ENCODE measurements at places on chromosomes 5 and 9. TPM values are rescaled to one million over a fixed set of nuclear protein-coding genes. Genes with fewer than 3 reads are reported as not detected.

- no peak for DNase-seq
These were observed 229.2 kb upstream of the MAP3K1 start for GRCh38 chr5:56585999-56586691.

DNA sequence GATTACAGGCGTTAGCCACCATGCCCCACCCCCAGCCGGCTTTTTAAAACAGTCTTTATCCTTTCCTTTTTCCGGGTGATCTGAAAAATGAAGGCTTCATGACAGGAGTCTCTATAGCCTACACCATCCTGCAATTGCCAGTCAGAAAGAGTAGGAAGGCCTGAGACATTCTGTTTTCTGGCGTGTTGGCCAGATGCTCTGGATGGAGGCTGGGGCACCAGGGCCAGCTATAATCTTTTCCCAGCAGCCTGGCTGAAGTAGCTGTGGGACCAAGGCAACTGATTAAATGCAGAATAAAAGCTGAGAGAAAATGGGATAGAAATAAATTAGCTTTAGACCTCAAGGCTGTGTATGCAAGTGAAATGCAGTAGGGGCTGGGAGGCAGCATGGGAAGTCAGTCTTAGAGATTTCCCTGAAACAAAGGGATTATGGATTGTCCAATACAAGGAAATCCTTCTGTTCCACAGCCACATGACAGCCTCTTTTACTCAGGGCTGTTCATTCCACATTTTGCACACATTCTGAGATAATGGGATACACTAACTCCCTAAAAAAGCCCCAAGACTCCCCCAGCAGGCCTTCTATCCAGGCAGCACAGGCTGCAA is 116.0 kb upstream of the LRRTM2 start:
- DNase-seq, result no peak

NDOR1 gene
- 39.4 TPM for total RNA-seq

DNA sequence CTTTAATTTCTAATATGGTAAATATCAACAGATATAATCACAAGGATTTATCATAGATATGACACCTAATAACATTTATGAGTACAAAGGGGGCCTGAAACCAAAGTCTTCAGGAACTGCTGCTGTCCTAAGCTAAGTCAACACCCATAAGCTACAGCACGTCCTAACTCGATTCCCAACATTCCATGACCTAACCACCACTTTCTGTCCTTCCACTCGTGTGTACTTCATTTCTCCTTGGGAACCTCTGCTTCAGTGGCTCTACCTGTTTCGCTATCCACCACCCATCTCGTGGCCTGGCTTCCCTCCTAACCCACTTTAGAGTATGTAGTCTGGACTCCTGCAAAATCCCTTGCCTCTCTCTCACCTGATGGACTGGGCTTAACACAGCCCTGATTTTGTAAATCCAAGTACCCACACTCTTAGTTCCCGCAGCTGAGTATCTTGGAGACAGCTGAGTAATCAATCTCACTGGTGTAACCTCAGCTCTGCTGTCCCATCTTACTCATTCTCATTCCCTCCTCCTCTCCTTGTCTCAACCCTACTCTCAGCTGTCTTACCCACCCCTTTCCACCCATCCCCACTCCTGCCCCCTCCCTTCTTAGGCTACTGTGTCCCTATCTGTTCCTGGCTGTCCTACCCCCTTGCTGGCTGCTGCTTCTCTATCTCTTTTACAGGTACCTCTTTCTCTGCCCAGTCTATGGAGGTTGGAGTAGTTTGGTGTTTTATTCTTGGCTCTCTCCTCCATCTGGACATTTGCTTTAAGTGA is 101.8 kb downstream of the MAST4 start:
- no peak for DNase-seq

DNA sequence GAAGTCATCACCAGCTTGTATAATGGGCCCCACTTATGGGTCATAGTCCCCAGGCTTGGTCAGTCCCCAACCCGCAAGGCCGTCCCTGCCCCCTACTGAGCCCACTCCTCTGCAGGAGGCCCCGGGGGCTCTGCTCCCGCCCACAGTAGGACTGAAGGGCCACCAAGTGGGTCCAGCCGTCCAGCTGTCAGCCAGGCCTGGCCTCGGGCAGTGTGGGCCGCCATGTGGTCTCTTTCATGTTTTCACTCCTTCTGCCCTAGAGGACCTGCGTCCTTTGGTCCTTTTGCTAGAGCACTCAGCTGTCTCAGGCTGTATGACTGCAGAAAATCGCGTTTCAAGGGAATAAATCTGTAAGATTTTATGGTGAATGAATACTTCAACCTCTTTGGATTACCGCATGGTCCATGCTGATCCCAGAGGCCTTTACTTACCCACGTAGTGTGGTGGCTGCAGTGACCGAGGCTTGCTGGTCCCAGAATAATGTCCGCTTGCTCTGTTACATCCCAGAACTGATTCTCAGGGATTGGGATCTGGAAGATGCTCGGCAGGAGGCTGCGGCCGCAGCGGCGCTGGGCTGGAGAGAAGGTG is 105.7 kb upstream of the FAM120A start:
- no peak for DNase-seq

SOHLH1 gene
- not detected for total RNA-seq

DNA sequence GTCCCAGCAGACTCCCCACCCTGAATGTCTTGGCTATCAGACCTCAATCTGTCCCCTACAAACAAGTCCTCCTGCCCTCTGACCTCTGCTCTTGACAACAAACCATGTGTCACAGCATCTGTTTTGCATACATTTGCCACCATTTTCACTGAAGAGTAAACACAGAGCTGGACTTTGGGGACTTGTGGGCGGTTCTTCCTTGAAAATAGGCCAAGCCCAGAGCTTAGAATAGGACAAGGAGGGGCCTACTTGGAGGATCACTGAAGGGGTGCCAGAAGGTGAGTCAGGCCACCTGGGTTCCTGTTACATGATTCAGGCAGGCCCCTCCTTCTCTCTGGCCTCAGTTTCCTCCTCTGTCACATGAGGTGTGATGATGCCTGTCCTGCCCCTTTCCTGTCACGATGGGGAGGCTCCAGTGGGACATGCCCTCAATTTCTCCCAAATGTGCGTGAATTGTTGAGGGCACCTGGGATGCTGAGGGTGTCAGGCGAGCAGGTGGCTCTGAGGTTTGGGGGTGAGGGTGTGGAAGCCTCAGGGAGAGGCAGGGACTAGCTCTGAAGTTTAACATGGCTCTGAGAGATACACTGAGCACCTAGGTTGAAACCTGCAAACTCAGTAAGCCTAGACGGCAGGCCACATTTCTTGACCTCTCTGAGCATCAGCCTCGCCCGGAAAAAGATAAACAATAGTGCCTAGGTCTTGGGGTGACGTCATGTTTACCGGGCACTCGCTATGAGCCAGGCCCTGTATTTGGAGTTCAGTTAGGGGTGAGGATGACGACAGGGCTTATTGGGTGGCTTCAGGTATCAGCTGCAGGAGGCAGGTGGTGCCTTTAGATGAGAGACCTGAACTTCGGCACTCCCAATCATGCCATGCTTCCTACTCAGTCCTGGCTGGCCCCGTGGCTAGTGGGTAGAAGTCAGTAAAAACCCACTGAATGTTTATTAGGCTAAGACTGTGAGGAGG is 107.6 kb upstream of the PITX1 start:
- no peak for DNase-seq

DNA sequence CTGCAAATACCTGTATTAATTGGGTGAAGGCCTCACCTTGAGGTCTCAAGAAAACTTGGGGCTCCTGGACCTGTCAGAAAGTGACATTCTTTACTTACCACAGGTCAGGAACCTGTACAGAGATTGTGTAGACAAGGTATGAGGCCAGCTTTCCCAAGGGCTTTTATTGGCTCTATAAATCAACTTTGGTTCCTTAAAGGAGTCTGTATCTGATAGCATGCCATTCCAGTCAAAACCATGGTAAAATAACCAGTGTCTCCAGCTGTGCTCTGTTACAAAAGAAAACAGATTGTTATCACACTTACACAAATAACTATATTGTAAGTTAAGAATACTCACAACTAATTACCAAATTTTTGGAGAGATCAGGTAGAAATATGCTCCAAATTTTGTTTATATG is 64.5 kb downstream of the COL15A1 start:
- DNase-seq, result no peak

DNA sequence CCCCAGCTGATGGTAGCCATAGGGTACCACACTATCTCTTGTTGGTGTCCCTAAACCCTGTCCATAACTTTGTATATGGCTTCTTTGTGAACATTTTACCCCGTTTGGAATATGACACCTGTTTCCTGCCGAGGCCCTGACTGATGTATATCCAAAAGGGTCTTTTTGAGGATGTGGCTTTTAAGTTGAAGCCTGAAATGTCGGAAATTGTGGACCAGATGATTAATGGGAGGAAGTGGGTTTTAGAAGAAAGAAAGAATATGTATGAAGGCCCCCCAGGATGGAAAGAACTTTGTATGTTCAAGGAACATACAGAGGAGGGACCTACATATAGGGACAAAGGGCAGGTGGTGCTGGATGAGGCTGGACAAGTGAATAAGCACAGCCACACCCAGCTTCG is 16.7 kb upstream of the TNFSF8 start:
- no peak for DNase-seq

IFNB1 gene
- total RNA-seq, result not detected

FSTL4 gene
- total RNA-seq, result 2.0 TPM

- no peak for DNase-seq
These were observed 212.4 kb upstream of the MEF2C start for GRCh38 chr5:89095341-89095740.

DNA sequence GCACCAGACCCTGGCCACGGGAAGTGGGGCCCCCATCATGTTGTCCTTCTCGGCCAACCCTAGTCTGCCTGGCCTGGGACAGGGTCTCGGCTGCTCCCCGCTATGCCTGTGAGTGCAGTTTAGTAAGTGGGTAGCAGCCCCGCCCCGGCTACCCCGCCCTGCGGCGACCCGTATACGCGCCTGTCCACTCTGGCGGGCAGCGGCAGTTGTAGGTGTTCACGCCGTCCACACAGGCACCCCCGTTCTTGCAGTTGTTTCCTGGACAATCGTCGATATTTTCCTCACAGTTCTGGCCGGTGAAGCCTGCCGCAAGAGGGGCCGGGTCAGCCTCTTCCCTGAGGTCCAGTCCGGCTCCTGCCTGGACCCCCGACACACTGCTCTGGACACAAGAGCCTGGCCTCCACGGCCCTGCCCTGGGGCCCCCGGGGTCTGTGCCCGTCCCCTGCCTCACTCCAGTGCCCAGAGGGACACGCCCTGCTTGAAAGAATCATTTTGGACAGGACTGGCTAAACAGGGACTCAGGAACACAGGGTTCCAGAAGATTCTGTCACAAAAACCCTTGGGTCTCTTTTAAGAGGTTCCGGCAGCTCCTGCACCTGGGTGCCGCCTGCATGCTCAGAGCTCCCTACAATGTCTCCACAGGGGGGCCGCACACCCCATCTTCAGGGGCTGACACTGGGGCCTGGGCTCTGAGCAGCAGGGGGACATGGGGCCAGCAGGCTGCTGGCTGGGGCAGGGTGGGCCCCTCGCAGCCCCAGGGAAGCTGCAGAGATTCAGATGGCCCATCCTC is 26.4 kb downstream of the NOTCH1 start:
- no peak for DNase-seq

DNA sequence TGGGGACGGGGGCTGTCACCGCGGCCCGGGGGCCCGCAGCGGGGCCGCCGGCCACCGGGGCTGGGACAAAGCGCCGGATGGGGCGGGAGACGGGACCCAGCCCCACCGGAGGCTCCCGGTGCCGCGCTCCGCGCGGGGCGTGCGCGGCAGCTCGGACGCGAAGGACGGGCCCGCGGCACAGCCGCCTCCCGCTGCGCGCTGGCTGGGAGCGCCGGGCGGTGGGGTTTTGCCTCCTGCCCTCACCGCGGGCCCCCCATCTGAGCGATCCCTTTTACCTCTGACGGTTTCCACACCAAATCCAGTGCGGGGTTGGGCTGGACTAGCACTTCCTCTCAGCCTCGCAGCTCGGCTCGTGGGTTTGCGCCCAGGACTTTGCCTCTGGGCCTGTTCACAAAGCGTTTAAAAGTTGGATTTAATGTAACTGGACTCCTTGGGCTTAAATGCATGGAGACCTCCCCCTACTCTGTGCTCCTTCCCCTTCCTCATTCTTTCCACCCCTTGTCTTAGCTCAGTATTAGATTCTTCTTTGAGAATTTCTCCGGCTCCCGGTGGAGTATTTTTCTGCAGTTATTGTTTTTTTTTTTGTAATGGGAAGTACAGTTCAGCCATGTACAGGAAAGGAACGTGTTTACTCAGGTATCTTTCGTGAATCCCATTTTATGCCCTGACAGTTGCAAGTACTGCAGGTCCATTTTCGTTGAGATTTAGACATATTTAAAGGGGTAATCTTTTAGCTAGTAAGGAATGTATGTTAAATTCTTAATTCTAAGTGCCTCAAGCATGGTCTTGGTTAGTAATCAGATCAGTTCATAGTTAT is 691 bp downstream of the FCHO2 start:
- DNase-seq, result peak; percentile 38

GRCh38 chr9:16396389-16396788 is 474.1 kb downstream of the BNC2 start:
- no peak for DNase-seq

NR2F1 gene
- total RNA-seq, result 411 TPM

- no peak for DNase-seq
These were observed 12.9 kb downstream of the WWC1 start for GRCh38 chr5:168304349-168304748.

HTR1A gene
- total RNA-seq, result not detected

DNA sequence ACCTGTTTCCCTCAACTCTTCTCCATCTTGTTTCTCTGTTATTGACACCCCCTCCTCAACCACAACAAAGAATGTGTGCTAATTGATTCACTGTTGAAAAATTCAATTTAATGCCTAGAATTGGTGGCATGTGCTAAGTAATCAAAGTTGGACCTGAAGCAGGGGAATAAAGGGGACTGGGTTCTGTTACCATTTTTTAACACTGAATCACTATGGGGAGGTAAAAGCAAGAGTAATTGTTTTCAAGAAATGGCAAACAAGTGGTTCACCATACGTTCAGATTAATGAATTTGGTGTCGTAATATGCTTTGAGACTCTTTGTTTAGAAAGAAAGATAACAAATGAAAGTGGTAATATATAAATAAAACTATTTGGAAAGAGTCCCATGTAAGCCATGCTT is 17.0 kb upstream of the SSBP2 start:
- no peak for DNase-seq

GRCh38 chr5:113759505-113759904 is 246.0 kb downstream of the YTHDC2 start:
- DNase-seq, result no peak

GRCh38 chr9:117231012-117231411 is 183.8 kb downstream of the ASTN2 start:
- no peak for DNase-seq

ABITRAM gene
- total RNA-seq, result 12.1 TPM

- DNase-seq, result no peak
These were observed 19.9 kb upstream of the UBAC1 start for GRCh38 chr9:135980926-135981630.

KIF12 gene
- total RNA-seq, result not detected

PIP5K1B gene
- 5.9 TPM for total RNA-seq

PCDHGC5 gene
- total RNA-seq, result 3.0 TPM

DNA sequence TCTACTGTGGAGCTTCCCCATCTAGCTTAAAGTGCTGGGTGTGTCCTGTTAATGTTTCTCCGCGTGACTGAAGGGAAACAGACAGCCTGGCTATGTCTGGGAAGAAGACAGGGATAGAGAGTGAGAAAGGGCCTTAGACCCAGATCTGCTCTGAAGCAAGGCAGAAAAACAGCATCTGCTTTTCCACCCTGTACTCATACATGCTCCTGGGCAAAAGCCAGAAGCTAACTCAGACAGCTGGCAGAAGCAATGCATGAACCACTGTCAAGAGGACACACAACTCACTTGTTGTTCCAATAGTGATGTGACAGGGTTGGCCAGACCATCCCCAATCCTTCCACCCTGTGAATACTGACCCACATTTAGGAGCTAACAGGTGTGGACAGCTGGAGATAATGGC is 63.3 kb downstream of the DPYSL3 start:
- DNase-seq, result no peak

PTGR1 gene
- total RNA-seq, result 51.5 TPM

All from neural crest cell (in vitro differentiated cells).